Activated CD4-positive, alpha-beta T cell treated with anti-CD3 and anti-CD28 coated beads, Interleukin-2, Interleukin-4, amounts not matched to agents 100 ng/mL and 50 ng/mL, durations not matched to agents 16 hours and 8 hours (primary cell): ENCODE measurements at places on chromosomes 16 and 17.

DNA sequence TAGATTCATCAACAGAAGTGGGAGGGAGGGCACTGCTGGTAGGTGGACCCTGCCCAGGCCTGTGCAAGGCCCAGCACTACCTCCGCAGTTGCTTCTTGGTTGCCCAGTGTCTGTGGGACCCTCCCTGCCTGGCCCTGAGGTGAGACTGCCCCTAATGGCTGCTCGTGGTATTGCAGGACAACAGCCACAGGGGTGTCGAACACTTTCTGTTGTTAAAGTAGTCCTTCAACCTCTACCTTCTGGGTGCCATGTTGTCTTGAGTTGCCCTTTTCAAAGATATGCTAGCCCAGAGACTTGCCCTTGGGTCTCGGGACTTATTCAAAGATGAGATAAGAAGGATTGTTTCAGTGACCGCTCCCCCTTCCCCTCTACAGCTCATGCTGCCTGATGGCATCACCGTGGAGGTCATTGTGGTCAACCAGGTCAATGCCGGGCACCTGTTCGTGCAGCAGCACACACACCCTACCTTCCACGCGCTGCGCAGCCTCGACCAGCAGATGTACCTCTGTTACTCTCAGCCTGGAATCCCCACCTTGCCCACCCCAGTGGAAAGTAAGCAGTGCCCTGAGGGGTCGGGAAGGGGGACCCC is 29.1 kb downstream of the AKAP1 start:
- peak; percentile 62 for DNase-seq

DNA sequence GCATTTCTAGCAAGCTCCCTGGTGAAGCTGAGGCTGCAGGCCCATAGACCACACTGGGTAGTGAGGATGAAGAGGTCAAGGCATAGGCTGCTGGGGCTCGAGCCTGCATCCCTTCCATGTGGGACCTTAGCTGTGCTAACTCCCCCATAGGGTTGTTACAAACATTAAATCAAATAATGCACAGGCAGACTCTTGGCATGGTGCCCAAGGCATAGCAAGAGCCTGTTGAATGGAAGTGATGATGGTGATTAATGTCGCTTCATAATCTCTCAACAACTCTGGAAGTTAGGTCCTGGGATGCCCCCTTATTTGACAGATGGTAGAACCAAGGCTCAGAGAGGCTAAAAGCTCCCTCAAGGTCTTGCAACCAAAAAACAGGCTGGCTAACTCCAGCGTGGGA is 283.9 kb upstream of the EEF2KMT start:
- no peak for DNase-seq

GRCh38 chr16:68065716-68066305 is 19.4 kb upstream of the NFATC3 start:
- DNase-seq: no peak

DNA sequence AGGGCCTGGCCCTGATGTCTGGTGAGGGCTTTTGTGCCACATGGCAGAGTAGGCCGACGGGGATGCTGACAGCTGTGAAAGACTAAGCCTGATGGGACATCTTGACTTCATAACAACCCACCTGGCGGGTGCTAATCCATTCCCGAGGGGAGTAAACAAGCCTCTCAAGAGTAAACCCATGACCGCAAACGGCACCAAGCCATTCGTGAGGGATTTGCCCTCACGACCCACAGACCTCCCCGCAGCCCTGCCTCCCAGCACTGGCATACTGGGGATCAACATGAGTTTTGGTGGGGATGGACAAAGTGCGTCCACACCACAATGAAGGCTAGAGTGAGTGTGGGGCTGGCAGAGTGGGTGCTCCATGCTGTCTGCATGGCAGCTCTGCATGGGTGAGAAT is 11.7 kb downstream of the RNF213 start:
- DNase-seq: no peak

GRCh38 chr16:6524501-6524900 is 808.1 kb upstream of the RBFOX1 start:
- no peak for DNase-seq

DNA sequence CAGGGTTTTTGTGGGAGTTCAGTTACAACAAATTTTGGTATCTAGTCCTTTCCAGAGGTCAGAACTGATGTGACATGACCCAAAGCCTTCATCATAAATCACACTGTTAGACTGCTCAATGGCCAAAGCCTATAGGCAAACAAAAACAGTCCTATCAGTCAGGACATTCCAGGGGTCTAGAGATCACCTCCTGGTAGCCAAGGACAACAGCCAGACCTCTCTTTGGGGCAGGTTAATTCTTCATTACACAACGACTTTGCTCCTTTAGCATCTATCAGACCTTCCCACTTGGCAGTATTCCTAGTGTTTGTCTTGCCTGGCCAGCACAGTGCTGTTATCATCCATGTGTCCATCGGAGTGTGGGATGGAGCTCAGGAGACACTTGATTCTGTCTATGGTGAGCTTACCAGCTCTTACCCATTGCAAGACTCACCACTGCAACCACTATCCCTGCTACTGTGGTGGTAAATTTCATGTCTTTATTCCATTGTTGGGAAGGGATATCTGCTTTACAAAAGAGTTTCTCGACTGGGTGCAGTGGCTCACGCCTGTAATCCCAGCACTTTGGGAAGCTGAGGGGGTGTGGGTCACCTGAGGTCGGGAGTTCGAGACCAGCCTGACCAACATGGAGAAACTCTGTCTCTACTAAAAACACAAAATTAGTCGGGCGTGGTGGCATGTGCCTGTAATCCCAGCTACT is 95.5 kb upstream of the DHX40 start:
- DNase-seq: no peak

DNA sequence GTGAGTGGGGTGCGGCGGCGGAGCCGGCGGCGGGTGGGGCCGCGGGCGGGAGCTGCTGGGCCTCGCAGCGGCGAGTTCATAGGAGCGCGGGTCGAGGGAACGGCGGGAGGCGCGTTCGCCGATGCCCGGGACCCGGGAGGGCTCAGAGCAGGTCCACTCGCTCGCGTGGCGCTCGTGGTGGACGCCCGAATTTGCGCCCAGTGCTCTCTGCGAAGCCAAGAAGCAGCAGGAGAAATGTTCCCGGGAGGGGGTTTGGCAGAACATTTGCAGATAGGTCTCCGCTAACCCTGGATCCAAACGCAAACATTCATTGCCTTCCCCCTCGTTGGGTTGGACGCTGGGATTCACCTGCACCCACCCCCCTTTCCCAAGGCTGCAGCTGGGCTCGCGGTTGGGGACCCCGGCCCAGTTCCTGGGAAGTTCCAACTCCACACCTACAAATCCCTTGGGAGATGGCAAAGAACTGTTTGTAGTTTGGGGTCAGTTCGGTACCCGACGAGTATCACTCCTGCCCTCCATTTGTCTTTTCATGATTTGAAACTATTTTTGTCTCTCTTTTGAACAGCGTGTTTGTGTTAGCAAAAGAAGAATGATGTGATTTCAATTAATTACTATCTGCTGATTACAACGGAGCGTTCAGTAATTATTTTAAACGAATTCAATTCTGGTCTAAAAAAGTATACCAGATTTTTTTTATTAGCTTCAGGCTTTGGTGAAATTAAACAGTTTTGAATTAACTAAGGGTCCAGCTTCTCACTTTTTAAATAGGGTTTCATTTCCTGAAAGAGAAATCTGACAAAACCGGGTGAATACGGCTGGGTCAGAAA is 2.3 kb downstream of the NTN1 start:
- DNase-seq: no peak

- no peak for DNase-seq
These were observed 123.4 kb upstream of the IRX3 start for GRCh38 chr16:54409982-54410381.

GRCh38 chr16:66651474-66651765 is 45.1 kb downstream of the CMTM4 start:
- no peak for DNase-seq

GRCh38 chr16:83338941-83339340 is 468.8 kb upstream of the HSBP1 start:
- DNase-seq: no peak

DNA sequence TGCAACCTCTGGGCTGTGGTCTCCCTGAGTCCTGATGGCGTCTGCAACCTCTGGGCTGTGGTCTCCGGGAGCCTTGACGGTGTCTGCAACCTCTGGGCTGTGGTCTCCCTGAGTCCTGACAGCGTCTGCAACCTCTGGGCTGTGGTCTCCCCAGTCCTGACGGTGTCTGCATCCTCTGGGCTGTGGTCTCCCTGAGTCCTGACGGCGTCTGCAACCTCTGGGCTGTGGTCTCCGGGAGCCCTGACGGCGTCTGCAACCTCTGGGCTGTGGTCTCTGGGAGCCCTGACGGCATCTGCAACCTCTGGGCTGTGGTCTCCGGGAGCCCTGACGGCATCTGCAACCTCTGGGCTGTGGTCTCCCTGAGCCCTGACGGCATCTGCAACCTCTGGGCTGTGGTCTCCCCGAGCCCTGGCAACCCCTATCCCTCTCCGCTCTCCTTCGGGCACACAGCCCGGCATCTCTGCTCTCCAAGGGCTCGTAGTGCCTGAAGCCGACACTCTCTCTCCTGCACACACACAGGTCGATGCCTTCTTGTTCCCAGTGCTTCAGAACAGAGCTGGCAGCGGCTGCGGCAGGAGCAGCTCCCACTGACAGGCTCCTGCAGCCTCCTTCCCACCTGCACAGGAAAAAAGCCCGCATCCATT is 45.6 kb downstream of the METRNL start:
- peak; percentile 29 for DNase-seq

DNA sequence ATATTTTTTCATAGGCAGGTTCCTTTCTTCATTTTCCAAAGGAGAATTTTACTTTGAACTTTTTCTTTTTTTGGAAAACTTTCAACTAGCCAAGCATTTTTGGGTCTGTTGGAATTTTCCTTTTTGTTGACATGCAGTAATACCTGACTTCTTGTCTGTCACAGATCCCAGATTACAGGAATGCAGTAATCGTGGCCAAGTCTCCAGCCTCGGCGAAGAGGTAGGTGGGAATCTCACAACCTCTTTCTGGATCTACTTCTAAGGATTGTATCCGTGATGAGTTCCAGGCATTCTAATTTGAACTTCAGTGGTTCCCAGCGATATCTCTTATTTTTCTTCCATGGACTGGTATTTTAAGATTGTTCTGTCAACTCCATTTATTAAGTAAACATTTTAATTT is 31.7 kb downstream of the PRPSAP2 start:
- no peak for DNase-seq

DNA sequence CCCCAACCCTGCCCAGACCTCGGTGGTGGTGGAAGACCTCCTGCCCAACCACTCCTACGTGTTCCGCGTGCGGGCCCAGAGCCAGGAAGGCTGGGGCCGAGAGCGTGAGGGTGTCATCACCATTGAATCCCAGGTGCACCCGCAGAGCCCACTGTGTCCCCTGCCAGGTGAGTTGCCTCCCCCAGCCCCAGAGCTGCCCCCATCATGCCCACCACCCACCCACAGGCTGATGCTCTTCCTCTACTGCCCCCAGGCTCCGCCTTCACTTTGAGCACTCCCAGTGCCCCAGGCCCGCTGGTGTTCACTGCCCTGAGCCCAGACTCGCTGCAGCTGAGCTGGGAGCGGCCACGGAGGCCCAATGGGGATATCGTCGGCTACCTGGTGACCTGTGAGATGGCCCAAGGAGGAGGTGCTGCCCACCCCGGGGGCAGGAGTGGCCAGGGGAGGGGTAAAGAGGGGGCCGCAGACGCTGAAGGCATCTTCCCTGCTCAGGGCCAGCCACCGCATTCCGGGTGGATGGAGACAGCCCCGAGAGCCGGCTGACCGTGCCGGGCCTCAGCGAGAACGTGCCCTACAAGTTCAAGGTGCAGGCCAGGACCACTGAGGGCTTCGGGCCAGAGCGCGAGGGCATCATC is 8.4 kb downstream of the GALK1 start:
- DNase-seq: no peak

DNA sequence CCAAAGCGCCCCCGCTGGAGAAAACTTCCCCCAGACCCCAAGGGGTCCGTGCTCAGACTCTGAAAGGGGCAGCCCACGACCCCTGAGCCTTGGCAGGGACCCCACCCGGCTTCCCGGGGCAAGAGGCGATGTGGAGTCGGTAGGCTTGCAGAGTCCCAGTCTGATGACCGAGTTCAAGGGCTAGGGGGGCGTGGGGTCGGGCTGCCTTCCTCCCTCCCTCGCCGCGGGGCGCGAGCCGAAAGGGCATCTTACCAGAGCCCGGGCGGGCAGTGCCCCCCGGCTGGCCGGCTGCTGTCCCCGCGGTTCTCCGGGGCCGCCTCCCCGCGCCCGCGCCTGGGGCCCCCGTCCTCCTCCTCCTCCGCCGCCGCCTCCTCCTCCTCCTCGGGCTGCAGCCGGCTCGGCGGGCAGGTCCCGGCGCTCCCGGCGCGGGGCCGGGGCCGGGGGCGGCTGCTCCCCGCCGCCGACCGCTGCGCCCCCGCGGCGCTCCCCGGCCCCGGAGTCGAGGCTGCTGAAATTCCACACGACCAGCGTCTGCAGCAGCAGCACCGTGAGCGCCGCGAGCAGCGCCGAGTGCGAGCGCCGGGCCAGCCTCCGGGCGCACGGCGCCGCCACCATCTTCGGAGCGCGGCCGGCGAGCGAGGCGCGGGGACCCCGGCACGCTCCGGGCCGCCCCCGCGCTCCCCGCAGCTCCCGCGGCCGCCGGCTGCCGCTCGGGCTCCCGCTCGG is 415 bp downstream of the XYLT1 start:
- DNase-seq: no peak
